ENCODE measurements at places on chromosomes 16 and 17.

DNA sequence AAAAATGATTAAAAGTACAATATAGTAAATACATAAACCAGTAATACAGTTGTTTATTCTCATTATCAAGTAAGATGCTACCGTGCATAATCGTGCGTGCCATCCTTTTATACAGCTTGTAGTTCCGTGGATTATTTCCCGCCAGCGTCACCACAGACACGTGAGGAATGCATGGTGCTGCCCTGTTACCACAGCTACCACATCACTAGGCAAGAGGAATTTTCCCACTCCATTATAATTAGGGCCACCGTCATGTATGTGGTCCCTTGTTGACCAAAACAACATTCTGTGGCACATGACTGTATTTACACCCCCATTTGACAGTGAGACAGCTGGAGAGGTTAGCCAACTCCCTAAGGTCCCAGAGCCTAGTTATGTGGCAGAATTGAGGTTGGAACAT, 30.5 kb upstream of the LGALS9 start:
- DNase-seq, result no peak

DNA sequence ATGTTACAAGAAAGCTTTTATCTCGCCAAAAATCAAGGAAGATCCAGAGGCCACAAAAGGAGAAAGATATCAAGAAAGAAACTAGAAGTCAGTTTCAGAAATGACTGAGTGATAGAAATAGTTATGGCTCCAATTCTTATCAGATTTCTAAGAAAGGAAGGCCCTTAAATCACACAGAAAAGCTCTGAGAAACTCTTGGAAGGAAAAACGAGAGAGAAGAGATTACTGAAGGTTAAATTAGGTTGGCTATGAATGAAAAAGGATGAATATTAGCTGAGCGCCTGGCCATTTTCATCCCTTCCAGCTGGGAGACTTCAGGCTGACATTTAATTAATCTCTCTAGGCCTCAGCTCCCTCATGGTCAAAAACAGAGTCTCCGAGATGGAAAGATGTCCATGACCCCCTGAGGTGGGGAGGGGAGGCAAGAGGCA, 72.3 kb downstream of the CYTH1 start:
- no peak for DNase-seq

DNA sequence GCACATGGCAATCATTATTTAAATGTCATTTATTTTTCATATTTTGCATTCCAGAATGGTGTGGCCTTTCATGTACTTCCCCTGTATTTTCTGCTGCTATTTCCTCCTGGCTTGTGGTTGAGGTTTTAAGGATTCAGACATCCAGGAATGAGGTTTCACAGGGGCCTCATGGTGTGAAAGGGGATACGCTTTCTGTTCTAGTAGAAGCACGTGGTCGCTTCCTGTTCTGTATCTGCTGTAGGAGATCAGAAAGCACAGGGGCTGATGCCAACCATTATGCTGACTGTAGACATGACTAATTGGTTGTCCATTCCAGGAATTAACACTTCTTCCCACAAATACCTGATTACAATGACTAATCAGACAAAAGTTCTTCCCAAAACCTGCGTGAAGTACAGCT, 405.9 kb downstream of the SHISA9 start:
- DNase-seq, result no peak

- DNase-seq, result no peak
Measured at GRCh38 chr16:66432429-66432828, 5.3 kb downstream of the BEAN1 start.
